NCI-H82 (cell line): ENCODE measurements at places on chromosomes 12 and 14.
A peak's percentile ranks its signal among the peaks of the same experiment; 100 is the strongest.

- no peak for DNase-seq
Observed at GRCh38 chr12:24360461-24360860, 411.0 kb upstream of the SOX5 start.

DNA sequence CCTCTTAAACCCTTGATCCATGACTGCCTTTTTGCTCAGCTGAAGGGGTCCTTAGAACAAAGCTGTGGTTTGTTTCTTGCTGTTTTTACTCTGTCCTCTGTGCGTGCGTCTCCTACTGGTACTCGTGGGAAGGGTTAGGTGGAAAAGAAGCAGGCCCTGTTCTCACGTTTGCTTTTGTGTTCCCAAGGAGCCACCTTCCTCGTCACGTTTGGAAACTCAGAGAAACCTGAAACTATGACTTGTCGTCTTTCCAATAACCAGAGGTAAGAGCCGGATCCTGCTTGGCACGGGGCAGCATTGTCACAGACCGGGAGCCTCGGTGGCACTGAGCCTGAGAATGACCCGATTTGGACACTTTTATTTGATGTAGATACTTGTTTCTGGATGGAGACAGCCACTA, 13.1 kb downstream of the ZFYVE21 start:
- DNase-seq, result no peak

DNA sequence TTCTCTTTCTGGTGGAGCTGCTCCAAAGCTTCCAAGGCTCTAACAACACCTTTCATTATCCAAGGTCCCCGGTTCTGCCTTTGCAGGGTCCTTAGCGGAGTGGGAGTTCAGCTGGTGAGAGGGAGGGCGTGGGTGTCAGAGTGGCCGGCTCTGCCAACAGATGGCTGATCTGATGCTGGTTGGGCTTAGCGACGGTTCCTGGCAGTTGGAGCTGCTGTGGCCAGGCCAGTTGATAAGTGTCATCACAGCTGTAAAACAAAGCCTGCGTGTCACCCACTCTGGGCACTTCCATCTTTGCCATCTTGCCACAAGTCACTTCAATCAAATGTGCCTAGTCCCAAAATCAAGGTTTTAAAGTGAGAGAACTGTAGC, 36.3 kb downstream of the RIN3 start:
- DNase-seq, result peak; percentile 71

DNA sequence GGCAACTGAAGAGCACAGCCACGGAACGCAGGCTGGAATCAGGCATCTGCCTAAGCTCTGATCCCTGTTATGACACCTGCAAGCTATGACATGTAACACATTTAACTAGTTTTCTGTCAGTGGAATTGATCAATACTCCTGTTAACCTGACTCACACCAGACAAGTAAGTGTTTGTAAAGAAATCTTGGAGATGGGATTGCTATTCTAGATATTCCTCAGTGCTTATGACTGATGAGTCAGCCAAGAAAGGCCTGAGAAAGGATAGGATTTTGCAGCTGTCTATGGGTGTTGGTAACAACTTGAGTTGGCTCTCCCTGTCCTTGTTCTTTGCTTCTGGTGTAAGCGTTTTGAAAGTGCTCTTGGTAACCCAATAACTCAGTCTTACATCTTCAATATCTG, 110.5 kb downstream of the GPR135 start:
- no peak for DNase-seq

DNA sequence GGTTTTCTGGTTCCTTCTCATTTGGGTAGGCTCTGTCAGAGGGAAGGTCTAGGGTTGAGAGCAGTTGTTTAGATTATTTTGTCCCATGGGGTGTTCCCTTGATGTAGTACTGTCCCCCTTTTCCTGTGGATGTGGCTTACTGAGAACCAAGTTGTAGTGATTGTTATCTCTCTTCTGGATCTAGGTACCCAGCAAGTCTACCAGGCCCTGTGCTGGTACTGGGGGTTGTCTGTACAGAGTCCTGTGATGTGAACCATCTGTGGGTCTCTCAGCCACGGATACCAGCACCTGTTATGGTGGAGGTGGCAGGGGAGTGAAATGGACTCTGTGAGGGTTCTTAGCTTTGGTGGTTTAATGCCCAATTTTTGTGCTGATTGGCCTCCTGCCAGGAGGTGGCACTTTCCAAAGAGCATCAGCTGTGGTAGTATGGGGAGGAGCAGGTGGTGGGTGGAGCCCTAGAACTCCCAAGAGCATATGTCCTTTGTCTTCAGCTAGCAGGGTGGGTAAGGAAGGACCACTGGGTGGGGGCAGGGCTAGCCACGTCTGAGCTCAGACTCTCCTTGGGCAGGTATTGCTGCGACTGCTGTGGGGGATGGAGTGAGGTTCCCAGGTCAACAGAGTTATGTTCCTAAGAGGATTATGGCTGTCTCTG, 179.3 kb upstream of the BTG1 start:
- peak; percentile 88 for DNase-seq

DNA sequence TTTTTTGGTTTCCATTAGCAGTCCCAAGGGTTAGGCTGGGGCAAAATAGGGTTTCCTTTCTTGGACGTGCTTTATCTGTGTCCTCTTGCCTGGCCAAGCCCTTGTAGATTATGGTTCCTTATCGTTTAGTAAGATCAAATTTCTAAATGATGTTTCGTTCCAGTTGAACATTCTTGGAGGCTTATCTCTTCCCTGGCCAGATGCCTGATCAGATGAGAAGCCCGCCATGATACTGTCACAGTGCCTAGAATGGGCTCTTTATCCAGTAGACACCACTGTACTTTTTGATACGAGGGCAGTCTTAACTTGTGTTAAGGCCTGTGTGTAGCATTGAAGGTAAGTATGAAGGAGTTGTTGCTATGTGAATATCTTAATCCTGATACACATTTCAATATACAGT, 76.1 kb upstream of the TMEM263 start:
- no peak for DNase-seq

DNA sequence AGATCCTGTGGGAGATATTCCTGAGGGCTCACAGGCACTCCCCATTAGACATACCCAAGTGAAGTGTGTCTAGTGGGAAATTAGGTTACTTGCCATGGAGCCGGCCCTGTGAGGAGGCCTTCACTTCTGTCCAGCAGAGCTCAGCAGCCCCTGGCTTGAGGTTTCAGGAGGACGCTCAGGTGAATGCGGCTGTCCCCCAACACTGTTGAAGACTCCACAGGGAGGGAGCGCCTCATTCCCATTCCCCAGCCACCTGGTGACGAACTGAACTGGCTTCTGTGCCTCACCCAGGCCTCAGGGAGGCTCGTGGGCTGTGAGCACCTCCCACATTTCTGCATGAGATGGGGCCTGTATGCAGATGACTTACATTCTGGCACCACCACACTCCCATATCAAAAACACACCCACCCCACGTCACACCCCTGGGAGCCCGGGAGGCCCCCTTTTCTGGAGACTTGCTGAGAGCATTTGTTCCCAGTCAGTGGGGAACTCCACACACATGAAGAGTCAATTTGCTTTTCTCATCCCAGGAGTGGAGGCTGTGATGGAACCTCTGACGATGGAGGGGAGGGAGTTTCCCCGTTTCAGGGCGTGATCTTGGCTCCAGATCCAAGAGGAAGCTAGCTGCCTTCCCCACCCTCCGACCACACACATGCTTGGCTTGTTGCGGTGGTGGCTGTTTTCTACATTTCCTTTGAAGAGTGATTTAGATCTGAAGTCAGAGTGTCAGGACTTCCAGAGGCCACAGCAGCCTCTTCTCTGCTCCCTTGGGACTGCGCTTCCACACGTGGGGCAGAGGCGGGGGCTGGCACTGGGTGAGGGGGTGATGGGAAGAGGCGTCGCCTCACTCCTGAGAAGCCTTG, 120.7 kb downstream of the ADGRD1 start:
- no peak for DNase-seq

DNA sequence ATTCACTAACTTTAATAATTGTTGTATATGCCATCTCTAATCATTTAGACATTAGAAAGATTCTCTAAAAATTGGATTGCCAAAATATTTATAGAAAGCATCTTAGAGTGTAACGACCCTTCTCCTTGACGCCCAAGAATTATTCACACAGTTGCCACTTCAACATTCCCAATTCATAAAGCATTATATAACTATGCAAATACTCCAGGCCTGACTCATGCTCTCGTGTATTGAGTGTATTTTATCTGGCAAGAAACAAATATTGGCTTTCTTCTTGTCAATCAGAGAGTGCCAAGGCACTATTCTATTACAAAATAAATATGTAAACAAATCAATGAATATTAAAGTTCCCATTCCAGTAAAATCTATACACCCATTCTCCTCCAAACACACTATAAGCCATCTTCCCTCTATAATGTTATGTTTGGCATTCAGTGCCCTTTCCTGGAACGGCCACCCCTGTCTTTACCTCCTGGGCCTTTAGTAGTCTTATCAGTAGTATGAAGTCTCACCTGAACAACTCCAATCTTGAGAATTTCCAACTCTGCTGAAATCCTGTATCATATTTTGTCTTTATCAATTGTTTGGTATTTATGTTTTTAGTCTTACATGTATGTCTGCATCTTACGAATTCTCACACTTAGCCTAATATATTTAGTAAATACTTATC, 182.6 kb downstream of the PIK3C2G start:
- no peak for DNase-seq

DNA sequence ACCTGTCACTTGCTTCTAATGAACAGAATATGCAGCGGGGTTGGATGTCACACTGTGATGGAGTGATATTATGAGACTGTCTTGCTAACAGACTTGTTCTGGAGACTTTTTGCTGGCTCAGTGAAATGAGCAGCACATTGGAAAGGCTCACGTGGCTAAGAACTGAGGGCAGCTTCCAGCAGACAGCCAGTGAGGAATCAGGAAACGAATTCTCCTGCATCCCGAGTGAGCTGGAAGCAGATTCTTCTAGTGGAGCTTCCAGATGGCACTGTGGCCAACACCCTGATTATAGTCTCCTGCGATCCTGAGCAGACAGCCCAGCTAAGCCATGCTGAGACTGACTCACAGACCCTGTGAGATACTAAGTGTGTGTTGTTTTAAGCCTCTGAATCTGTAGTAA, 16.1 kb upstream of the TSPAN9 start:
- DNase-seq, result peak; percentile 78

- no peak for DNase-seq
Observed at GRCh38 chr12:63362166-63362565, 211.2 kb upstream of the AVPR1A start.

- DNase-seq, result peak; percentile 54
Observed at GRCh38 chr12:102169922-102170621, 27.6 kb downstream of the PMCH start.
